ENCODE measurements at places on chromosomes 7 and 10.

- no peak for DNase-seq
Observed at GRCh38 chr7:155597753-155598140, 46.7 kb upstream of the RBM33 start.

DNA sequence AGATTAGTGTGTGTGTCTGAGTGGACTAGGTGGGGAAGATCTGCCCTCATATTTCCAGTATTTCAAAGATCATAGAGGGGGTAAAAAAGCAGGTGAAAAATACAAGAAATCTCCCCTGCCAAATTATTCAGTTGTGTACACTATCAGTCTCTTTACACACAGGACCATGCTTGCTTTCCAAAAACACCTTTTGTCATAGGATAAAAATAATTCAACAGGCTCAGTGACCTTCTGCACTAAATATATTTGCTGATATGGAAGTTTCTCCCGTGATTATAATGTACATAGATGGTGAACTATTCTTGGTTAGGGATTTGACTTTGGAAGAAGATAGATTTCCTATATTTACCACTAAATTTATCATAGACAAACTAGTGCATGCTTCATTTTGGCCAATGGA is 24.6 kb upstream of the CSTF2T start:
- DNase-seq, result no peak

GRCh38 chr7:96449094-96449493 is 127.2 kb upstream of the SLC25A13 start:
- DNase-seq, result no peak

- DNase-seq, result no peak
Observed at GRCh38 chr7:92206672-92207071, 27.7 kb upstream of the LRRD1 start.

- no peak for DNase-seq
Observed at GRCh38 chr10:35892526-35892925, 250.4 kb upstream of the FZD8 start.

- no peak for DNase-seq
Observed at GRCh38 chr10:34757933-34758332, 57.2 kb downstream of the PARD3 start.

DNA sequence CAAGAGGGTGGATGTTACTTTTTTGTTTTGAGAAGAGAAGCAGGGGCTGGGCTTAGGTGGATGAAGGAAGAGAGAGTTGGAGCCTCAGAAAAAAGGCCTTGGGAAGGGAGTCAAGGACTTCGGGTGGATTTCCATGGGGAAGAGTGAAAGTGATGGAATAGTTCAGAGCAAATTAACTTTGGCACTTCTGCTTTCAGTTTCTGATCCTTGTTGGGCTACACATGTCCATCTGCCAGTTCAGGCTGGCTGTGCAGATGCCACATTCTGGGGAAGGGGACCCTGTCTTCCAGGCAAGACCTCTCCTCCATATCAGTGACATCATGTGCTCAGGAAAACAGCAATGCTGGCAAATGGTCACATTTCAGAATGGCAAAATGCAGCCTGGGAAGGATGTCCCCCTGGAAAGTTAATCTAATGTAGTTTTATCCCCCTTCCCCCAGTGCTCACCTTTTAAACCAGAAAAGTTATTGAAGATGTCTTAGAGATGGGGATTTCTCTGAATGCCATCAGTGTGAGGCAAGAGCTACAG is 86.0 kb downstream of the WDFY4 start:
- no peak for DNase-seq

DNA sequence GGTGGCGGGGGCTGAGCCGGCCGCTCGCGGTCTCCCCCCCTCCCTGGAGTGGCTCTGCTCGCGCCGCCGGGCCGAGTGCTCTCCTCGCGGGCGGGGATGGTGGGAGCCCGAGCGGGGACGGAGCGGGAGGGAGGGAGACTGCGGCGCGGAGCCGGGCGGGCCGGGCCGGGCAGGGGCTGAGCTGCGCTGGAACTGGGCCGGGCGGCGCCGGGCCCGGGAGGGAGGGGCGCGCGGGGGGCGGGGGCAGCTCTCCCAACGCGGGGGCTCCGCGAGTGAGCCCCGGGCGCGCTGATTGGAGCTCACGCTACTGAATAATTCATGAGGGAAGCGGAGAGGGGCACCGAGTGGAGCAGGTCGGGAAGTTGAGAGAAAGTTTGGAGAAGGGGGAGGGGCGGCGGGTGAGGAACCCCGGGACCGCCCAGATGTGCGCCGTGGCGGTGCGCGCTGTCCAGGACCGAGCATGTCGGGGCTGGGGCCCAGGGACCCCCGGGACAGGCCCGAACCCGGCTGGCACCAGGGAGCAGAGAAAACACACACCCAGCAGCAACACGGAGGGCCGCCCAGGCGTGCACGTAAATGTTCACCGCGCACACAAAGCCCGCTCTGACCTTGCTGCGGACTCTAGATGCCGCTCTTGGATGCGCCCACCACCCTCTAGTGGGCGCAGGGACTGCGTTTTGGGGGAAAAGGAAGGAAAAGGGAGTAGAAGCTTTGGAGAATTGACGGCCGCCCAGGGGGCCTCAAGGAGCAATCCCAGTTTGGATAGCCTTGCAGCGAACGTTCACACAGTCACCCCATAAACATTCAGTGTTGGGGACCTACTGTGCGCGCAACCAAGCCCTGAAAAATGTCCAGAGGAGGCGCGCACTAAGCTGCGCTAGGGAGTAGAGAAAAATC is at the start of gene EPHB4:
TSS of gene EPHB4 (minus strand) at position 194 of the 897 bp plus-strand sequence. CDS start 493 bp downstream, outside the sequence.
- DNase-seq, result peak; percentile 93

- DNase-seq, result no peak
Observed at GRCh38 chr10:77501846-77502261, 135.8 kb downstream of the KCNMA1 start.

GRCh38 chr7:106398786-106399185 is 114.0 kb upstream of the NAMPT start:
- no peak for DNase-seq

GRCh38 chr7:29847916-29848315 is 41.6 kb downstream of the WIPF3 start:
- no peak for DNase-seq

DNA sequence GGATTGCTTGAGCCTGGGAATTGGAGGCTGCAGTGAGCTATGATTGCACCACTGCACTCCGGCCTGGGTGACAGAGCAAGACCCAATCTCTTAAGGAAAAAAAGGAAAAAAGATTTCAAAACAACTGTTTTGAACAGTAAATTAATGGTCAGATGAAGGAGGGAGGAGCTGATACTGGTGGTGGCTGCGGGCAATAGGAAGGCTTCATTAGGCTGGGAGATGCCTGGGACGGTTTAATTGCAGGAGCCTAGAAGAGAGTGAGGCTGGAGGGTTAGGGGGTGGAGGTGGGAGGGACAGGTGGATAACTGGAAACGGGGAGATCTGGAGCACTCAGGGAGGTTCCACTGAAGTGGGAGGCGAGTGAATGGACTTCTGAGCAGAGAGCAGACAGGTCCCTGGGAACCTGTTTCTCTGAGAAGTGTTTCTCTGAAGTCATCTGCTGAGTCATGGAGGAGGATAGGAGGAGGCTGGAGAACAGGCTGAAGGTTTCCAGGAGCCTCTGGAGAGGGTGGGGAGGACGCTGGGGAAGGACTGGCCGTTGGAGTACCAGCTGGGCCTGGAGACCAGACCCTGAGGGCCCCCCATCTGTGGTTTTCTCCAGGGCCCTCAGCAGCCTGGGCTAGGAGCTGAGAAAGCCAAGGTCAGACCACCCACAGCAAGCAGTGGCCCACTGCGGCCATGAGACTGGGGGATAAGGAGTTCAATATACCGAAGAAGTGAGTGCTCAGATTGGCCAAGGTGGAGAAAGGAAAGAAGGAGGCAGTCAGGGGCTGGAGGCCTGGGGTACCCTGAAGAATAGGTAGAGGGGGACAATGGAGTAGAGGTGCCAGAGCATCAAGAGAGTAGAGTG is 14.4 kb upstream of the YWHAG start:
- peak; percentile 76 for DNase-seq

DNA sequence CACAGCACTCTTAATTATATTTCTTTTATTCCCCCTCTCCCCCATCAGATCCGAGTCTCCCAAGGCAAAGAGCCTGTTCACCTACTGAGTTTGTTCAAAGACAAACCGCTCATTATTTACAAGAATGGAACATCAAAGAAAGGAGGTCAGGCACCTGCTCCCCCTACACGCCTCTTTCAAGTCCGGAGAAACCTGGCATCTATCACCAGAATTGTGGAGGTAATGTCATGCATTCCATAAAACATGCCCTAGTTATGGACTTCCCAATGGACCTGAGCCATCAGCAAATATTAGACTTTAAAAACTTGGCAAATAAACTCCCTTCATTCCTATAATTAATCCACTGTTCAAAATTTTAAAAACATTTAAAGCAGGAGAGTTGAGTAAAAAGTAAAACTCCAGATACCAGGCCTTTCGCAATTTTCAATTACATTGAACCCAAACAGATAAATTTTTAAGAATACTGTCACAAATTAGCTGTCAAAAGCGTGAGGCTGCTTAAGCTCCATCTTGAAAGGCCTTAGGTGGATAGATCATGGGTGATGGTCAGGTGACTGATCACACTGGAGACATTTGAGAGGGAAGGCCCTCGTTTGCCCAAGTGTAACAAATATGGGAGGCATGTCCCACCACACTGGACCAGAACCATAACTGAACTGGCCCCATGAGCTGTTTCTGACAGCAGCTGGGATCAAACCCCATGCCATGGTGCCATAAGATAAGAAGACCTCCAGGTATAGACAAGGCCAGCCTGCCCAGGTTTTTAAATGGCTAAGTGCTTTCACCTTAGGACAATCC is 46.9 kb upstream of the ARL4A start:
- no peak for DNase-seq

DNA sequence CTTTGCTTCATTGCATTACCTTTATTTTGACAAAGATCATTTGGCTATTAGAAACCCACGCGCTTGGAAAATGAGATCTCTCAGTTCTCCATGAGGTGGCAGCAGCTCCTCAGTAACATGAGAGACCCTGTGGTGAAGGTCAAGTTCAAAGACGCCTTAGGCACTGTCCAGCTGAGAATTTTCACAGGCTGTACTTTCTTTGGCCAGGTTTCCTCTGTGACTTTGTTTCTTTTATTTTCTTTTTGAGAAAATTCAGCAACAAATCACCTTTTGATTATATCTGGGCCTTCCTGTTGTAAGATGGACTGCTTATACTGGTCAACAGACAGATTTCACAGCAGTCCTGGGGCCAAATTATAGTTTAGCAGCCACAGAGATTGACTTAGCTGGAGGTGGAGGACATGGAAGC is 54.5 kb downstream of the RAB18 start:
- peak; percentile 58 for DNase-seq

GRCh38 chr7:48011951-48012350 is 17.0 kb downstream of the SUN3 start:
- DNase-seq, result no peak

- DNase-seq, result no peak
Observed at GRCh38 chr10:4108693-4109092, 323.7 kb upstream of the KLF6 start.

DNA sequence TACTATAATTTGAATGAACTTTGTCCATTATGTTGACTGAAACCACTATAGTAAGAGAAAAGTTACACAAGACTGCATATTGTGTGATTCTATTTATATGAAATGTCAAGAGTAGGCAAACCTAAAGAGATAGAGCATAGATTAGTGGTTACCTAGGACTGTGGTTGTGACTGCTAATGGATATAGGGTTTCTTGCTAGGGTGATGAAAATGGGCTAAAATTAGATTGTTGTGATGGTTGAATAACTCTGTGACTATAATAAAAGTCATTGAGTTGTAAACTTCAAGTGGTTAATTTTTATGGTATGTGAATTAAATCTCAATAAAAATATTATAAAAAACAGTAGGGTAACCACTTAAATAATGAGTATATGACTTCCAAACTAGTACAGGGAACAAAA is 142.9 kb upstream of the AHR start:
- no peak for DNase-seq

GRCh38 chr10:24952707-24953645 is 570 bp upstream of the PRTFDC1 start:
- DNase-seq, result peak; percentile 76

GRCh38 chr7:111529507-111530355 is 32.6 kb downstream of the IMMP2L start:
- peak; percentile 13 for DNase-seq

DNA sequence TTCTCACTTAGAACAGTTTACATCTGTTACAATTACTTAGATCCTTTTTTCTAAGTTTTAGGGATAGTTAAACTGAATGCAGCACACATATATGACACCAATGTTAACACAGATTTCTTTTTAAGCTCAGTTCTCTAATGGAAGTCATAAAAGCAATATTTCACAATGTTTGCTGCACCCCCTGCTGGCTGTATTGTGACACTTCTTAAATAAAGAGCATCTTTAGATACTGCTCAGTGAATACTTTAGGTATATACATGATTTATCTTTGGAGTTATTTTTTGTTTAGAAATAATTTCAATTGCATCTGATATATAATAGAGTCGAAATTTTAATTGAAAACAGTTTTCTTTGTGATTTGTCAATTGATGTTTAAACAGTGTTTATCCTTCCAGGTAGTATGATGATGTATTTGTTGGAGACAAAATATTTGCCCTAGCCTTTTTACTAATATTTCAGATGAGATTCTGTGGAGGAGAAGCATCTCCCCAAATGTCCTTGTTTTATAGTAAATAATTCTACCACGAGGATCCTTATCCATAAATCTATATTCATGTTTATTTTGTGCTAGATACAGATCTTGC is 174.4 kb downstream of the ST7 start:
- DNase-seq, result peak; percentile 69

GRCh38 chr10:43218206-43218950 is 48.5 kb downstream of the RASGEF1A start:
- no peak for DNase-seq

GRCh38 chr7:113142385-113143119 is 24.2 kb upstream of the SMIM30 start:
- DNase-seq, result no peak

GRCh38 chr10:5949009-5949759 is 28.2 kb downstream of the IL15RA start:
- DNase-seq, result peak; percentile 62

- peak; percentile 9 for DNase-seq
Observed at GRCh38 chr7:101527844-101528667, 101.0 kb downstream of the MYL10 start.

- DNase-seq, result no peak
Observed at GRCh38 chr7:106568002-106568679, 92.8 kb downstream of the CCDC71L start.

GRCh38 chr10:86083206-86083605 is 283.4 kb downstream of the GRID1 start:
- DNase-seq, result no peak

GRCh38 chr10:89242840-89243568 is 8.6 kb downstream of the LIPA start:
- no peak for DNase-seq

GRCh38 chr7:21141476-21141875 is 286.4 kb upstream of the SP4 start:
- DNase-seq, result no peak

- no peak for DNase-seq
Observed at GRCh38 chr10:47268696-47269095, 31.3 kb upstream of the GDF10 start.

GRCh38 chr7:17109020-17109419 is 189.4 kb upstream of the AHR start:
- DNase-seq, result peak; percentile 70

GRCh38 chr7:134605978-134606923 is 40.4 kb upstream of the BPGM start:
- peak; percentile 58 for DNase-seq

- DNase-seq, result peak; percentile 65
Observed at GRCh38 chr7:42237811-42238541, 967 bp upstream of the GLI3 start.

- no peak for DNase-seq
Observed at GRCh38 chr7:139293534-139293933, 47.6 kb upstream of the FMC1 start.

Measured in fibroblast of skin of back (primary cell).